Glutamatergic neuron (in vitro differentiated cells): ENCODE measurements at places on chromosomes 5 and 9. TPM values are rescaled to one million over a fixed set of nuclear protein-coding genes. Genes with fewer than 3 reads are reported as not detected.

DNA sequence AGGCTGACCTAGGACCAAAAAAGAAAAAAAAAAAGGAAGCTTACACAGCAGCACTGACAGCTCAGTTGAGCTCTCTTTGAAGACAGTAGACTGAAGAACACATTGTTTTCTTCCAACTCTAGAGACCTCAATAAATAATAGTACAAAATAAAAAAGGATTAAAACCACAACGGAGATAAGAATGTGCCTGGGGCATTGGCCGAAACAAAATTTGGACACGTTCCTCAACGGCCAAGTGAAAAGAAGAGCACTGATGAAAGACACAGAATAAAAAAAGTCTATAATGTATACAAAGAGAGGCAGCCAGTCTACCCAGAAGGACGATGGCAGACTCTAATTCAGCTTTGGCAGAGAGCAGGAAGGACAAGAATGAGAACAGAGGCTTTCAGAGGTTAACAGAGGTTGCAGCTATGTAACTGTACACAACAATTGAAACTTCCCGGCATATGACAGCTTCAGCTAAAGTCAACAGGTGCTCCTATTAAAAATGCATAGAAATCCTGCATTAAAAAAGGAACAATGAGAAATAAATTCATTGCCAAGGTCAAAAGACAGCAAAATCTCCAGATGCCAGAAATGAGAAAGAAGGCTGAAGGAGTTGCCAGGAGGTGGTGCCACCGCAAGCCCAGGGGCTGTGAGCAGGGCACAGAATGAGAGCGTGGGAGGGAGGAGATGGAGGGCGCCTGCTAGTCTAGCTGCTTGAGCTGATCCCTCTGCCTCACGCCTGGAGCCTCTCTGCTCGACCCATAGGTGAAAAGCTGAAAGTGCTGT, 113.9 kb downstream of the DCP2 start:
- H3K27me3 ChIP-seq, result peaks cover 12% of the 10 kb centered on the region
- no peak for DNase-seq
- H3K4me3 ChIP-seq, result no peak overlapping the region
- H3K36me3 ChIP-seq, result peaks cover 5% of the 10 kb centered on the region
- H3K27ac ChIP-seq, result no peak overlapping the region
- H3K4me1 ChIP-seq, result peaks cover 61% of the 10 kb centered on the region

PCDHGB3 gene
- 6.2 TPM for total RNA-seq

POLR1E gene
- total RNA-seq, result 58.2 TPM

DRD1 gene
- total RNA-seq, result not detected

- peaks cover 3% of the 10 kb centered on the region for H3K4me1 ChIP-seq
- no peak overlapping the region for H3K4me3 ChIP-seq
- H3K27ac ChIP-seq, result no peak overlapping the region
Measured at GRCh38 chr5:142590451-142591231, 95.2 kb downstream of the FGF1 start.
